HTR-8/SVneo (cell line): ENCODE measurements at places on chromosomes 11 and 22.

- DNase-seq = no peak
Observed at GRCh38 chr11:129210831-129211181, 18.7 kb upstream of the ARHGAP32 start.

- no peak for DNase-seq
Observed at GRCh38 chr22:43234264-43234988, 47.5 kb upstream of the TTLL12 start.

- peak; percentile 79 for DNase-seq
Observed at GRCh38 chr22:43273902-43274484, 69.2 kb downstream of the SCUBE1 start.

DNA sequence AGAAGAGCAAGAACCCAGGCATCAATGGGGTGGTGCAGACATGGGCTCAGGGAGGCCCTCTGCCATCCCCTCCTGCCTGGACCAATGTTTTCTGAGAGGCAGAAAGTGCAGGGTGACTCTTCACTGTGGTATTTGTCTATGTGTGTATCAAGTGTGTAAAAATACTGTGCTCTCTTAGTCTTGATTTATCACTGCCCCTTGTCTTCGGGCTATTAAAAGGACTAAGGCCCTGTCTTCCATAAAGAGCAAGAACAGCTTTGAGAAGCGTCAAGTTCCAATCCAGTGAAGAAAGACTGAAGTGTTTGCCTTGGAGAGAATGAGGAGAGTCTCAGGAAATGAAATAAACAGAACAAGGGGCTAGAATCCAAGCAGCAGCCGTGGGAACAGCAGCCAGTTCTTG, 14.4 kb downstream of the PRSS23 start:
- DNase-seq = no peak

- no peak for DNase-seq
Observed at GRCh38 chr22:44677871-44678555, 24.0 kb upstream of the PRR5 start.

GRCh38 chr11:17525570-17525969, 18.6 kb downstream of the USH1C start:
- no peak for DNase-seq

- DNase-seq = peak; percentile 7
Observed at GRCh38 chr11:80241766-80242165, 800.9 kb upstream of the TENM4 start.

- DNase-seq = peak; percentile 73
Observed at GRCh38 chr22:49951986-49952896, 8.3 kb upstream of the PIM3 start.

DNA sequence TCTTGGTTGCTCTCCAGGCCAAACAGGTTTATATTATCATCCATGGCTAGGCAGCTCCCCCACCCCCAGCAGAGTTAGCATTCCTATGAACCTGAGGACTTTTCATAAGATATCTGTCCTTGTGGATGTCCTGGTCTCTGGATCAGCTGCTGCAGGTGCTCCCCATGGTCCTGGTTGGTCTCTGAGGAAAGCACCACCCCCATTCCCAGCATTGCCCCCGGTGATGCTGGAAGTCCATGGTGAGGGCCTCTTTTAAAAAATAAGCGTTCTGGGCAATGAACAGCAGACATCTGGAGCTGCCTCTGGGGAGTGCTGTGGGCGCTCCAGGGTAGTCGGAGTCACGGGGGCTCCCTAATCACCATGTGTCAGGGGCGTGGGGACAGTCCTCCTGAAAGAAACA, 26.6 kb downstream of the DKK3 start:
- DNase-seq = no peak

DNA sequence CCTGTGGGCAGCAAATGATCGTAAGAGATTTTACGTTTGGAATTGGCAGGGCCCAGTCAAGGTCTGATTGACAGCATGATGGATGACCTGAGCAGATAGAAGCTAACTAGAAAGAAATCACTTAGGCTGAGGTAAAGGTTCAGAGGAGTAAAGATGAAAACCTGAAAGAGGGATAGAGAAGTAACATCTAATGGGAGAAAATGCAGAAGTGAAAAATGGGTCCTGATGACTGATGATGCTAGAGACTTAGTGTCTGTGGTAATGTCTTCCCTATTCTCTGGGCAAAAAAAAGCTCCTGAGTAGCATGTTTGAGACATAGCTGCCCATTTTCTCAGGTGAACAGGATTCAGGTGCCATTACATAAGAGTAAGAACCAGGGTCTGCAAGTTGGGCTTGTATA, 628.8 kb upstream of the ANO5 start:
- no peak for DNase-seq

DNA sequence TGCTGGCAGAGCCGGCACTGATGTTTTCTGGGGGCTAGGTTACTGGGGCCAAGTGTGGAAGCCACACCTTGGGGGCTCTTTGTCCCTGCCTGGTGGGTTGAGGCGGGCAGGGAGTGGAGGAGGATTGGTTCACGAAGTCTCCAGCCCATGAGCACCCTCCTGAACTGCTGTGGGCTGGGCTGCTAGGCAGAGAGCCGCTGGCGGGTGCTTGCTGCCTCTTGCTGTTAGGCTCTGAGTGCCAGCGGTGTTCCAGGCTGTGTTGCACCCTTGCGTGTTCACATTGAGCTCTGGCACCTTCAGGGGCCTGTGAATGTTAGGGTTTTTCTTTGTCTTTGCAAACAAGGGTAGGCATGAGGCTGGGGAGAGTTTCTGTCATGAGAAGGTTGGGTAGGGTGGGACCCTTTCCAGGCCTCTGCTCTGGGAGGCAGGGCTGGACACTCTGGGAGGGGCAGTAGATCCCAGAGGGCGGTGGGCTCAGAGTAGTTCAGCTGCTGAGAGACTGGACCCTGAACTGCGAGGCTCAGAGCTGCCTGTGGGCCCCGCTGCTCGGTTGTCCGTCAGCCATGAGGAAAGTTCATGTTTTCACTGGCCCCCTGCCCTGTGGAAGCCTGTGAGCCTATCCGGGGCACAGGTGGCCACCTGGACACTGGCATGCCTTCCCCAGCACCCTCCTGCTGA, 24.0 kb upstream of the TMEM191C start:
- DNase-seq = no peak

DNA sequence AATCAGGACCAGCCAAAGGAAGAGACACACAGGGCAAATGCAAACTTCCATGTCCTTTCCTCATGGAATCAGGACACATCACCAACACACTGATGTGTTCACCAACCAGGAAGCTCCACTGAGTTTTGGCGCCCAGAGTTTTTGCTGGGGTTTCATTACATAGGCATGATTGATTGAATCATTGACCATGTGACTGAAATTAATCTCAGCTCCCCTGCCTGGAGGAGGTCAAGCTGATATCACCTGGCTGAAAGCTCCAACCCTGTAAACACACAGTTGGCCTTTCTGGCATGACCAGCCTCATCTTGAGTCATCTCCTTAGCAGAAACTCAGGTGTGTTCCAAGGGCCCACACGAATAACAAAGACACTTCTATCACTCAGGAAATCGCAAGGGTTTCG, 133.2 kb downstream of the TRIM29 start:
- DNase-seq = no peak

- no peak for DNase-seq
Observed at GRCh38 chr11:18132341-18132740, at the start of gene MRGPRX3. MRGPRX3 (plus strand) TSS chr11:18132571; CDS start chr11:18137203, 4,632 bp downstream.

- DNase-seq = no peak
Observed at GRCh38 chr11:116603728-116604323, 169.0 kb downstream of the BUD13 start.

GRCh38 chr11:86449993-86450629, 75.4 kb downstream of the CCDC81 start:
- DNase-seq = no peak

DNA sequence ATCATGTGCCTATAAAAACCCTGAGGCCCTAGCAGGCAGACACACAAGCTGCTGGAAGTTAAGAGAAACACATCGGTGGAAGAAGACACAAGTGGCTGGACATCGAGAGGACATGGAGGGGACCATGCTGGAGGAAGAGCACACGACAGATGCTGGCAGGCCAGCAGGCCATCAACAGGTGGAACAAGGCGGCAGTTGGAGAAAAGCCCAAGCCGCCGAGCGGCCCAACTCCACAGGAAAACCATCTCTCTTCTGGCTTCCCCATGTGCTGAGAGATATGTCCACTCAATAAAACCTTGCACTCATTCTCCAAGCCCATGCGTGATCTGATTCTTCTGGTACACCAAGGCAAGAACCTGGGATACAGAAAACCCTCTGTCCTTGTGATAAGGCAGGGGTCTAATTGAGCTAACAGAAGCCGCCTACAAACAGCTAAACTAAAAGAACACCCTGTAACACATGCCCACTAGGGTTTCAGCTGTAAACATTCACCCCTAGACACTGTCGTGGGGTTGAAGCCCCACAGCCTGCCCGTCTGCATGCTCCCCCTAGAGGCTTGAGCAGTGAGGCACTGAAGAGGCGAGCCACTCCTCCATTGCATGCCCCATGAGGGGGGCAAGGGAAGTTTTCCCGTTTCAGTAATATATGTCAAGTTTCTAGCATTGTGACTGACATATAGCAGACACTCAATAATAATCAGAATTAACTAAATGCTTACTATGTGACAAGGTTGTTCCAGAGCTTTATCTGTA, 39.0 kb upstream of the MMP20 start:
- DNase-seq = no peak

GRCh38 chr11:131663405-131664200, 293.2 kb downstream of the NTM start:
- DNase-seq = no peak

DNA sequence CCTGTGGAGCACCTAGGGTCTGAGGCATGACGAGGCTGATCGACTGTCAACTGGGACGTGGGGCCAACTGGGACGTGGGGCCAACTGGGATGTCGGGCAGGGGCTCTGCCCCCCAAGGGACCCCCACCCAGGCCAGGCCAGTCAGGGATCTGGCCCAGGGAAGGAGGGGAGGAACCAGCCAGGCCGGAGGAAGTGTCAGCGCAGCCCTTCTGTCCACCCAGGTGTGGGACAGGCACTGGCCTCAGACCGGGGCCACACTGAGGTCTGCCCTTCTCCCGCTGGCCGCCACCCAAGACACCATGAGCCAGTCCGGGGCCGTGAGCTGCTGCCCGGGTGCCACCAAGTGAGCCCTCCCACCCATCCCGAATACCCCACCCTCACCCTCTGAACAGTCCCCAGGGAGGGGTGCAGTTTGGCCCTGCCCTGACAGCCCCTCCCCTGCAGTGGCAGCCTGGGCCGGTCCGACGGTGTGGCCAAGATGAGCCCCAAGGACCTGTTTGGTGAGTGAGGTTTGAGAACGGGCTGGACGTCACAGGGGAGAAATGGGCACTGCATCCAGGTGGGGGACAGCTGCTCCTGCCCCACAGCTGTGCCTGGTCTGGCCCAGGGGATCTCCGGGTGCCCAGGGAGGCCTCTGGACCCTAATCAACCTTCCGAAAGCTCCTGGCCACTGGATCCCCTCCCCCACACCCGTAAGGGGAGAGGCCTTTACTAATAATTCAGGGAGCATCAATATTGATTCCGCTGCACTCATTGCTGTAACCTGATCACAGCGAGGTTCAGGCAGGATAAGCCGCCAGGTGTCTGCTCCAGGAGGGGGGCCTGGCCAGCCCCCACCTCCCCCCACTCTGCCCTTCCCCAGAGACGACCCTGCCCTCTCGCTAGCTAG, 3.3 kb downstream of the EPS8L2 start:
- DNase-seq = no peak

DNA sequence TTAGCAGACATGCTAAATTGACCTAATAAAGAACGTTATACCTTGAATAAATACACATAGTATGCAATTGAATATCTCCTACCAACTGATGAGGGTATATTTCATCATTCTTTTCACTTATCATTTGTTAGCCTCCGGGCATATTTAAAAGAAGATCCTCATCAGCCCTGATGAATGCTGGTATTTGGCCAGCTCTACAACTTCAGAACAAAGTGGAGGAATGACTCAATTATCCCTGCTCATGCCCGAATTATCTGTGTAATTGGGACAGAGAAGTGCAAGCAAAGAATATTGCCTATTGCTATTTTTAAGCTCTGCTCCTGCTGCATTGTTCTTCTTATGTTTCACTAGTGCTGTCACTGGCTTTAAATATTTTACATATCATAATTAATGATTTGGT, 622.1 kb downstream of the METTL15 start:
- no peak for DNase-seq

GRCh38 chr11:96095884-96096303, 172.0 kb upstream of the MTMR2 start:
- DNase-seq = no peak

DNA sequence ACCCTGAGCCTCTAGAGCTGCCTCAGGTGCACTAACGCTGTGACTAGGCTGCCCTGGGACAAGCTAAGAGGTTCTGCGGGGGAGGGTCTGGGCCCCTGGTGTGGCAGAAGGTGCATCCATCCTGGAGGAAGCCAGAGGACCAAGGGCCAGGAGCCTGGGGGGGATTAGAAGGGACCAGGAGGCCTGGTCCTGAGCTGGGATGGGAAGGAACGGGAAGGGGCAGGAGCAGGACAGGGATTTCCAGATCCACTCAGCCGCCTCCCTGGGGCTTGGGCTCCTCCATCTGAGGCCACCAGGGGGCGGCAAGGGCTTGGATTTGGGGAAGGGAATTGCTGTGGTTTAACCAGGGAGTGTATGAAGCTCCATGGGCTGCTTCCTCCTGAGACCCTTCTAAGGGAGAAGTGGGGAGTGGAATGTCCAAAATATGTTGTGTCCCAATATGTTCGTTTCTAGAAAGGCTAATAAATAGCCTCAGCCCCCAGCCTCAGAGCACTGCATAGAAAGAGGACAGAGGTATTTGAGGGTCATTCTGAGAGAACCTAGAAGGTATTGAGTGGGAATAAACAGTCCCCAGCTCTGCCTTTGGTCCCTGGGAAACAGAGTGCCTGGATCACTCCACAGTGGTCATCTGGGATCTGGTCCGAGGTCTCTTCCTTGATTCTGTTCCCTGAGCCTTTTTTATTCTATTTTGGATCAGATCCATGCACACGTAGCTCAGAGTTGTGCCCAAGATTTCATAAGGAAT, 17.4 kb upstream of the PRAME start:
- peak; percentile 35 for DNase-seq

DNA sequence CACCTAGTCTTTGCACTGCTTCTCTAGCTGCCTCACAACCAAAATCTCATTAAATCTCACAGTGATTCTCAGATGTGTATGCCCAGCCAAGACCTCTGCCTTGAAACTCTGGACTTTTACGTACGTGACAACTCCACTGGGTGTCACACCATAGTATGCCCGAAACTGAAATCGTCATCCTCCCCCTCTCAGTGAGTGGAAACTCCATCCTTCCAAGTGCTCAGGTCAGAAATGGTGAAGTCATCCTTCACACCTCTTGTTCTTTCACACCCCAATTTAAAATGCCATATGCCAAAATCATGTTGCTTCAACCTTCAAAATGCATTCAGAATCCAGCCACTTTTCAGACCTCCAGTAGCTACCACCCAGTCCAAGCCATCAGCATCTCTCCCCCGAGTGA, 42.5 kb downstream of the SFI1 start:
- no peak for DNase-seq

GRCh38 chr22:16955678-16956210, 52.3 kb downstream of the GAB4 start:
- no peak for DNase-seq

- DNase-seq = no peak
Observed at GRCh38 chr11:488992-489391, 18.1 kb downstream of the RNH1 start.

GRCh38 chr11:62179995-62180394, 10.0 kb upstream of the SCGB1D1 start:
- DNase-seq = no peak

- DNase-seq = no peak
Observed at GRCh38 chr22:46598737-46599424, 21.3 kb upstream of the GRAMD4 start.
